ENCODE measurements at places on chromosomes 2 and 18. TPM values are rescaled to one million over a fixed set of nuclear protein-coding genes. Genes with fewer than 3 reads are reported as not detected.

- no peak for DNase-seq
Measured at GRCh38 chr2:161391737-161392506, 24.2 kb upstream of the TBR1 start.

DNA sequence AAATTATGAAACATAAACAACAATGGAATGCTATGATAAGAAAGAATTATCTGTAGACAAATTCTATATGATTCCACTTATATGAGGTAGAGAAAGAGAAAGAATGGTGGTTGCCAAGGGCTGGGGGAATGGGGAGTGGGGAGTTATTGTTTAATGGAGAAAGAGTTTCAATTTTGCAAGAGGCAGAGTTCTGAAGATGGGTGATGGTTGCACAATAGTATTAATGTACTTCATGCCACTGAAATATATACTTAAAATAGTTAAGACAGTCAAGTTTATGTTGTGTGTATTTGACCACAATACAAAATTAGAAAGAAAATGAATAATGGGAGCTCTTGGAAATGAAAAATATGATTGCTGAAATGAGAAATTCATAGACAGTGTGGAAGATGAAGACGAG lies 22.6 kb upstream of the FAM117B start:
- no peak for DNase-seq

DNA sequence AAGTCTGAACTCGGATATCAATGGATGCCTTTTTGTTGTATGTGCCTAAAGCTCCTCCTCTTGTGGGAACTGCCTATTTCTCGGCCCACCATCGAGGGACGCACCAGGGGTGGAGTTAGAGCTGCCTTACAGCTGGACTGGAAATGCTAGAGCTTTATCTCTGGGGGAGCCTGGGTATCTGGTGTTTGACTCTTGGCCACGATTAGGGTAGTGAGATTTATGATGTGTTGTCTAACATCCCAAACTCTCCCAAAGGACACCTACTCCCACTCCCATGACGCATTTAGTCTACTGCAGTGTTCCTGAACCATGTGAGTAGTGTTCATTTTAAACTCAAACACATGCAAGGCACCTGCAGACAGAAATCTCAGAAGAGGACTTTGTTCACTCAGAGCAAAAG lies 594.8 kb downstream of the METTL4 start:
- DNase-seq: no peak

DNA sequence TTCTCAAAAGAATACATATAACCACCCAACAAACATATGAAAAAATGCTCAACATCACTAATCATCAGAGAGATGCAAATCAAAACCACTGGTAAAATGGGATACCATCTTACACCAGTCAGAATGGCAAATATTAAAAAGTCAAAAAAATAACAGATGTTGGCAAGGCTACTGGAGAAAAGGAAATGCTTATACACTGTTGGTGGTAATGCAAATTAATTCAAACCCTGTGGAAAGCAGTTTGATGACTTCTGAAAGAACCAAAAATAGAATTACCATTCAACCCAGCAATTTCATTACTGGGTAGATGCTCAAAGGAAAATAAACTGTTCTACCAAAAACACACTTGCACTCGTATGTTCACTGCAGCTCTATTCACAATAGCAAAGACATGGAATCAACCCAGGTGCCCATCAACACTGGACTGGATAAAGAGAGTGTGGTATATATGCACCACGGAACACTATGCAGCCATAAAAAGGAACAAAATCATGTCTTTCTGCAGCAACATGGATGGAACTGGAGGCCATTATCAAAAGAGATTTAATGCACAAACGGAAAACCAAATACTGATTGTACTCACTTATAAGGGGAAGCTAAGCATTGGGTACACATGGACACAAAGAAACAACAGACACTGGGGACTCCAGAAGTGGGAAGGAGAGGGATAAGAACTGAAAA lies 38.8 kb downstream of the NCKAP1 start:
- DNase-seq: no peak

GRCh38 chr2:181715033-181715630 lies 34.8 kb upstream of the NEUROD1 start:
- DNase-seq: peak; percentile 51

DNA sequence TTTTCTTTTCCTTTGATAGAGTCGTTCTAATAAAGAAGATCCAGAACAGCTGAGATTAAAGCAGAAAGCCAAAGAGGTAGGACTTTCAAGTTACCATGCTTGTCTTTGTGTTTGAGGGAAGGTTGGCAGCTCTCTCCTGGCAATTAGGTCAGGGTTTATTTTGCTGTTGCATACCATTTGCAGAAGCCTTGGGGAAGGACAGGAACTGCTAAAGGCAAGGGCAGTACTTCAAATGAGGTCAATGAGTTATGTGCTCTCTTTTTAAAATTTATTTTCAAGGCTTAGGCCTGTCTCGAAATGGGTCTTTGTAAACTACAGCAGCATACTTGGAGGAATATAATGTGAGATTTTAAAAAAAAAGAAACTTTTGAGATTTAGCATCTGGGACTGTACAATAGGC lies 108.9 kb downstream of the TAF4B start:
- no peak for DNase-seq

DNA sequence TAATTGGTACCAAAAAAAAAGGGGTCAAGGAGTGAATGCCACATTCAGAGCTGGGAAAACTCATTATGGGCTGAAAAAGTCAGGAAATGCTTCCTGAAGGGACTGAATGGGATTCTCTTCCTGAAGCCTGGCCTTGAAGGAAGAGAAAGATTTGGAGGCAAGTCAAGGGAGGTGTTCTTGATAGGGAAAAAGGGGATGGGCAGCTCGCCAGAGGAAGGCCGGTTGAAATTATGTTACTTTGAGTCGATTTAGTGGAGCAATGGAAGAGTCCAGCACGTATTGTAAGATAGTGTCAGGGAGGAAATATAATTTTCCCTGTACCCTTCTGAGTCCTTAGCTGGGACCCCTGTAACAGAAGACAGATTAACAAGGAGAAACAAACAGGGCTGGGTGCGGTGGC lies 115.3 kb upstream of the STPG4 start:
- DNase-seq: no peak

GRCh38 chr2:133417415-133417814 lies 150.8 kb downstream of the NCKAP5 start:
- DNase-seq: no peak

- DNase-seq: no peak
Measured at GRCh38 chr2:162887087-162887486, 48.5 kb upstream of the KCNH7 start.

GRCh38 chr2:54310311-54310710 lies 54.3 kb upstream of the TSPYL6 start:
- DNase-seq: no peak

DNA sequence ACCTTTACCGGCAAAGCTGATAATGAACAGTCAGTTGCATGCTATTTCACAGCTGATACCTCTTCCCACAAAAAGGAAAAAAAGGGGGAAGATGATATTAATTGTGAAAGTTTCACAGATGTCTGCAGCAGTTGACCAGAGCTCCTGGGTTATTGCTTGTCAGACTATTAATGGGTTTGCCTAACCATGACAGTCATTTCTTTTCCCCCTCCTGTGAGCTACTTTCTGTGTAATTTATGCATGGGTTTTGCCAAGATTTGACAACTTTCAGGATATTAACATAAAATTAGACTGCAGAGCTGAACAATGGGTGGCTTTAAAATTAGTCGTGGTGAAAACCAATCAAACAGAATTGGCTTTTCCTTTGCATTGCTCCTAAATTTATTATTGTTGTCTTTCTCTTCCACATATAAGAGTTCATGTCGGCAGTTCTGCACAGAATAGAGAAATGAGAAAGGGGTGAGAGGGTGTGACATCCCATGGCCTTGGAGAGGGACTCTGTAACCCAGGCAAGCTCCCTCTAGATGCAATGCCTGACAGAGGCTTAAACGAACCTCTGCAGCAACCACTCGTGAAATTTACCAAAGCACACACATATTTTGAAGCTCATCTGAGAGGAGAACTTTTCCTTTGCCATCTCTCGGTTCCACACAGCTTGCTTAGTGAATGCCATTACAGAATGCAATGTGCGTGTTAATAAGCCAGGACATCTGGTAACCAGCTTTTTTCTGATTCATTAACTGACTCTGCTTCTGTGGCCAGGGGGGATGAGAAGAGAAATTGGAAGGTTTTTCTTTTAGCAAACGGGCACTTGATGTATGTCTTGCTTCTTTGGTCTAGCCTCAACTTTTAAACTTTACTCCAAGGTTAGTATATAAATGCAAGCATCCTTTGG lies 82.2 kb upstream of the ITGA4 start:
- DNase-seq: no peak

GRCh38 chr2:176484838-176485237 lies 215.6 kb downstream of the MTX2 start:
- no peak for DNase-seq

DNA sequence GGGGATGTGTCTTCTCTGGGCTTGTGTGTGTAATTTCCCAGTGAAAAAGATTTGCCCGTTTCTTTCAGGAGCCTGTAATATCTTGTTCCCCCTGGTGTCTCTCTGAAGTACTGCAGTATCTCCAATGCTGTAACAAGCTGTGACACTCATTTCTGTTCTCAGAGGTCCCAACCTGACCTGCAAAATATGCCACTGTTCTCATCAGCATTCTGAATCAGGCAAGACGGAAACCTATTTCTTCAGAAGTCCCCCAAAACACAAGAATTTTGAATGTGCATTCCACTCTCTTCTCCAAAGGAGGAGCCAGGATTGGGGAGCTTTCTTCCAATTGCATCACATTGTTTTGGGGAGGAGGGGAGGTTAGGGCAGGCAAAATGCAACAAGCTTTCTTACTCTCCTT lies 77.0 kb upstream of the CNGA3 start:
- no peak for DNase-seq

DNA sequence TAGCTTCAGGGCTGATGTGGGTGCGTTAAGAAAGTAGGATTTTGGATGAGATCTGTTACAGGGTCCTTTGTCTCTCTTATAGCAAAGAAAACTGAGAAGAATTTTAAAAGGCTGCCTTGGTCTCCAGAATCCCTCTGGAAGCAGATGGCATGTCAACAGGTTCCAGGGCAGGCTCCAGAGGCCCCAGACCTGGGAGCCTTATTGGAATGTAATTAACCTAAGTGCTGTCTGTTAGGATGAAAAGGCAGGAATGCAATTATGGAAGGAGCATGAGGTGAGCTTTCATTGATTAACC lies 97.2 kb upstream of the PKDCC start:
- no peak for DNase-seq

DNA sequence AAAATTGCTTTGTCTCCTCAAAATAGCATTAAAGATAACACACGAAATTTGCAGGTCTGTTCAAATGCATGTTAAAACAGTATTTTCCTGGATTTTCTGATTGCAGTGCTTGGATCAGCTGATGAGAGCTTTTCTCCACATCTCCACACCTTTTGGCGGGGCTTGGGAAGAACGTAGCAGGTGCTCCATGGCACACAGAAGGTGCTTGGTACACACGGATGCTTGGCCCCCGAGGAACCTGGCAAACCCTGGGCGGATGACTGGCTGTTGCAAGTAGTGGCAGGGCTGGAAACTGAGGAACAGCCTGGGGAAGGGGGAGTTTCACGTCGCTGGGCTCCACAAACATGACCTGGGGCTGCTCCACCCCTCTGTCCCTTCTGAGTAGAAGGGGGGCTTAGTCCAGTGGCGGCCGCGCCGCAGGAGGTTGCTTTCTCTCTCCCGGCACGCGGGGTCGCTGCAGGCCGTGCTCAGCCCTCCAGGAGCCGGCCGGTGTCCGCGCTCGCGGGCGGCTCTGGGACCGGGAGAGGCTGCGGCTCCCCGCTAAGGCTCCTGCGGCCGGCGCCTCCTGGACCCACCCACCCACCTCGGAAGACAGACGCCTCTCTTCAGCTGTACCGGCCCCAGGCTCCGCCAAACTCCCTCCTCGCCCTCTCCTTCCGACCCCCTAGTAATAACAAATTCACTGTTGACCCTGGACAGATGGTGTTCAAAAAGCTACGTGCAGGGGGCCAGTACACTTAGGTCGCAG lies 69.3 kb downstream of the MARCO start:
- DNase-seq: peak; percentile 7

DNA sequence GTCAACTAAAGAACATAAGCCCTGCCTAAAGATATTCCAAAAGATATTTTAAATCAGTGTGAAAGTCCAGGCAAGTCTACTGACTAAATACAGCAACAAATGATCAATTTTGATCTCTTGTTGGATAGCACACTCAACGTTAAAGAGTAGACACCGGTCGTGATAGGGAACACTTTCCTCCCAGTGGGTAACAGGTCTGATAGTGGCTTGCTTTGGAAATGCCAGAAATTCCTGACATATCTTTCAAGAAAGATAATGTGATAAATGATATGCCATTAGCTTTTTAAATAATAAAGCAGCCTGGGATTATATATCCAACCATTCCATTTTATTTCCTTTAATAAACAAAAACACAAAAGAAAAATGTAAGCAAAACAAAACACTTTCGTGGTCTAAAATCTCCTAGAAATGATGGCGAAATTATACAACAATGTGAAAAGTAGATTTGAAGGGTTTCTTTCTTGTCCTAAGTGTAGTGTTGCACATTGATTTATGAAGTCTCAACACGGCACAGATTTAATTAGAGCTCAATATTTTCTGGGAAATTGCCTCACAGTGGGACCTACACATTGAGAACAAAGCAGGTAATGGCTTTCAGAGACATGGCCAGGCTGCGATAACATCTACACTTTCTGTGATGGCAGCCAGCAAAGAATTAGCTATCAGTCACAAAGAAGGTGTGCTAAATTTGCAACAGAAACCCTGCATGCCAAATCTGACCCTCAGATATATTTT lies 158.6 kb downstream of the PPP1R1C start:
- no peak for DNase-seq

IAH1 gene
- 78.1 TPM for total RNA-seq

C2orf92 gene
- total RNA-seq: 3.6 TPM

ITM2C gene
- total RNA-seq: 112 TPM

SERTAD2 gene
- 8.7 TPM for total RNA-seq

ZRANB3 gene
- total RNA-seq: 14.5 TPM

Data from occipital lobe (tissue), 3 donors.